ENCODE measurements at places on chromosomes 16 and 17. TPM values are rescaled to one million over a fixed set of nuclear protein-coding genes. Genes with fewer than 3 reads are reported as not detected.

TOX3 gene
- not detected for total RNA-seq

BAIAP3 gene
- 0.24 TPM for total RNA-seq

SNN gene
- total RNA-seq = 32.6 TPM

PPL gene
- total RNA-seq = 150 TPM

RTN4RL1 gene
- total RNA-seq = 0.43 TPM
